ENCODE measurements at places on chromosomes 1 and 21.

GRCh38 chr1:184691719-184692324 is 62.8 kb downstream of the EDEM3 start:
- no peak for DNase-seq
- no peak overlapping the region for H3K4me3 ChIP-seq
- H3K27me3 ChIP-seq = no peaks in the 10 kb centered on the region
- peaks cover 38% of the 10 kb centered on the region for H3K36me3 ChIP-seq
- no peak overlapping the region for H3K27ac ChIP-seq

DNA sequence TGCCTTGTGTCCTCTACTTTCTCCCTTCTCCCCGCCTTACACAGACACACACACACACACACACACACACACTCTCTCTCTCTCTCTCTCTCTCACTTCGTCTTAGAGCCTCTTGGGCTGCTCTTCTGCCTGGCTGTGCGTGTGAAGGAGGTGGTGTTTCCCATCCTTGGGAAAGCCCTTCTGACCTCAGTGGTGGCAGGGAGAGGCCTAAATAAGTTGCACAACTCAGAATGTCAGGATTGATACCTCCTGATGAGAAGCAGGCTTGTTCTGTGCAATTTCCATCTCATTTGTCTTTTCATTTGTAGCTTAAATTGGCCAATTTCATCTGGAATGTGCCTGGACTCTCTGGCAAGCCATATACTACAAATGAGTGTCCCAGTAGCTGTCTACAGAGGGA is 25.0 kb downstream of the LRRN2 start:
- H3K27ac ChIP-seq = no peak overlapping the region
- no peak for DNase-seq
- no peaks in the 10 kb centered on the region for H3K27me3 ChIP-seq
- H3K36me3 ChIP-seq = no peaks in the 10 kb centered on the region

GRCh38 chr1:117581391-117581943 is 24.4 kb upstream of the TENT5C start:
- no peaks in the 10 kb centered on the region for H3K36me3 ChIP-seq
- no peaks in the 10 kb centered on the region for H3K27me3 ChIP-seq
- H3K4me3 ChIP-seq = no peak overlapping the region
- H3K27ac ChIP-seq = no peak overlapping the region
- no peaks in the 10 kb centered on the region for H3K4me1 ChIP-seq

- H3K4me1 ChIP-seq = no peaks in the 10 kb centered on the region
- DNase-seq = no peak
- H3K36me3 ChIP-seq = no peaks in the 10 kb centered on the region
- no peaks in the 10 kb centered on the region for H3K27me3 ChIP-seq
- H3K4me3 ChIP-seq = no peak overlapping the region
Observed at GRCh38 chr1:29639741-29640427, 403.6 kb downstream of the PTPRU start.

DNA sequence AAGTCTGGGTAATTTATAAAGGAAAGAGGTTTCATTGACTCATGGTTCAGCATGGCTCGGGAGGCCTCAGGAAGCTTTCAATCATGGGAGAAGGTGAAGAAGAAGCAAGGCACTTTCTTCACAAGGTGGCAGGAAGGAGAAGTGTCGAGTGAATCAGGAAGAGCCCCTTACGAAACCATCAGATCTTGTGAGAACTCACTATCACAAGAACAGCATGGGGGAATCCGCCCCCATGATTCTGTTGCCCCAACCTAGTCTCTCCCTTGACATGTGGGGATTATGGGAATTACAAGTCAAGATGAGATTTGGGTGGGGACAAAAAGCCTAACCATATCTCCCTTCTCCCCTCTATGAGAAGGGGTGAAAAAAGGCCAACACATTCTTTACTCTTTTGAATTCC is 11.2 kb upstream of the IVNS1ABP start:
- no peak overlapping the region for H3K27ac ChIP-seq
- no peaks in the 10 kb centered on the region for H3K4me1 ChIP-seq
- H3K4me3 ChIP-seq = no peak overlapping the region

GRCh38 chr1:71357708-71358107 is 276.9 kb upstream of the ZRANB2 start:
- DNase-seq = no peak
- H3K4me3 ChIP-seq = no peak overlapping the region
- no peaks in the 10 kb centered on the region for H3K36me3 ChIP-seq

DNA sequence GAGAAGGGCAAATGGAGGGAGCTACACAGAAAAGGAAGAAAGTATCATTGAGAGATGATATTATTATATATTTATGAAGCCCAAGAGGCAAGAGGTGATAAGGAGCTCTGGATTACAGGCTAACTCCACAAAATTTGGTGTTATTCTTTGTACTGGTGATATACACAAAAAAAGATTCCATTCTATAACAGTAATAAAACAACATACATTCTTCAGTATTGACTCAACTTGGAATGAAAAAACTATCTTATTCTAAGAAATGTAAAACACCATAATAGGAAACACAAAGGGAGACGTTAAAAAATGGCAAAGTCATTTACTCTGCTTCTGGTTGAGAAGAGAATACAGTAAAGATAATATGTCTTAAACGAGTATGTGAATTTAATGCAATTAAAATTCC is 99.4 kb downstream of the TEX35 start:
- peaks cover 14% of the 10 kb centered on the region for H3K4me1 ChIP-seq
- DNase-seq = no peak
- H3K36me3 ChIP-seq = no peaks in the 10 kb centered on the region
- no peaks in the 10 kb centered on the region for H3K27me3 ChIP-seq
